ENCODE measurements at places on chromosomes 2 and 18. TPM values are rescaled to one million over a fixed set of nuclear protein-coding genes. Genes with fewer than 3 reads are reported as not detected.

Gene TNS1
- 1.5 TPM for polyA plus RNA-seq

Gene DYNAP
- 1.1 TPM for polyA plus RNA-seq

Gene USP40
- 17.4 TPM for polyA plus RNA-seq

Gene FTCDNL1
- 0.41 TPM for polyA plus RNA-seq

Gene C2orf92
- 2.3 TPM for polyA plus RNA-seq

Gene PKP4
- polyA plus RNA-seq, result 48.2 TPM

GRCh38 chr2:172834881-172835280 is 99.2 kb downstream of the RAPGEF4 start:
- H3K4me3 ChIP-seq, result no peak overlapping the region
- no peaks in the 10 kb centered on the region for H3K27me3 ChIP-seq
- H3K27ac ChIP-seq, result no peak overlapping the region
- no peaks in the 10 kb centered on the region for H3K4me1 ChIP-seq
- DNase-seq, result no peak

- H3K27ac ChIP-seq, result no peak overlapping the region
- no peak overlapping the region for H3K4me3 ChIP-seq
- DNase-seq, result no peak
- H3K4me1 ChIP-seq, result no peaks in the 10 kb centered on the region
- no peaks in the 10 kb centered on the region for H3K27me3 ChIP-seq
These were observed 154.9 kb downstream of the SATB2 start for GRCh38 chr2:199302851-199303250.

GRCh38 chr2:3254442-3254941 is 123.1 kb downstream of the EIPR1 start:
- no peak overlapping the region for H3K27ac ChIP-seq
- no peaks in the 10 kb centered on the region for H3K27me3 ChIP-seq
- H3K36me3 ChIP-seq, result no peaks in the 10 kb centered on the region
- DNase-seq, result no peak
- H3K4me3 ChIP-seq, result no peak overlapping the region
- H3K4me1 ChIP-seq, result no peaks in the 10 kb centered on the region

- H3K36me3 ChIP-seq, result peaks cover 26% of the 10 kb centered on the region
- no peak overlapping the region for H3K27ac ChIP-seq
- no peaks in the 10 kb centered on the region for H3K27me3 ChIP-seq
These were observed 50.4 kb upstream of the NFATC1 start for GRCh38 chr18:79345366-79345765.

GRCh38 chr2:28101892-28102291 is 211.4 kb downstream of the BABAM2 start:
- H3K36me3 ChIP-seq, result no peaks in the 10 kb centered on the region
- no peak overlapping the region for H3K4me3 ChIP-seq
- H3K27ac ChIP-seq, result no peak overlapping the region

- H3K4me1 ChIP-seq, result no peaks in the 10 kb centered on the region
- peaks cover 4% of the 10 kb centered on the region for H3K36me3 ChIP-seq
- no peaks in the 10 kb centered on the region for H3K27me3 ChIP-seq
- no peak overlapping the region for H3K27ac ChIP-seq
- no peak for DNase-seq
- no peak overlapping the region for H3K4me3 ChIP-seq
These were observed 51.4 kb downstream of the ITGAV start for GRCh38 chr2:186641132-186641806.

- DNase-seq, result no peak
- H3K4me1 ChIP-seq, result no peaks in the 10 kb centered on the region
- H3K36me3 ChIP-seq, result no peaks in the 10 kb centered on the region
- no peak overlapping the region for H3K4me3 ChIP-seq
- H3K27me3 ChIP-seq, result no peaks in the 10 kb centered on the region
These were observed 8.2 kb upstream of the PGAP1 start for GRCh38 chr2:196934672-196935071.

DNA sequence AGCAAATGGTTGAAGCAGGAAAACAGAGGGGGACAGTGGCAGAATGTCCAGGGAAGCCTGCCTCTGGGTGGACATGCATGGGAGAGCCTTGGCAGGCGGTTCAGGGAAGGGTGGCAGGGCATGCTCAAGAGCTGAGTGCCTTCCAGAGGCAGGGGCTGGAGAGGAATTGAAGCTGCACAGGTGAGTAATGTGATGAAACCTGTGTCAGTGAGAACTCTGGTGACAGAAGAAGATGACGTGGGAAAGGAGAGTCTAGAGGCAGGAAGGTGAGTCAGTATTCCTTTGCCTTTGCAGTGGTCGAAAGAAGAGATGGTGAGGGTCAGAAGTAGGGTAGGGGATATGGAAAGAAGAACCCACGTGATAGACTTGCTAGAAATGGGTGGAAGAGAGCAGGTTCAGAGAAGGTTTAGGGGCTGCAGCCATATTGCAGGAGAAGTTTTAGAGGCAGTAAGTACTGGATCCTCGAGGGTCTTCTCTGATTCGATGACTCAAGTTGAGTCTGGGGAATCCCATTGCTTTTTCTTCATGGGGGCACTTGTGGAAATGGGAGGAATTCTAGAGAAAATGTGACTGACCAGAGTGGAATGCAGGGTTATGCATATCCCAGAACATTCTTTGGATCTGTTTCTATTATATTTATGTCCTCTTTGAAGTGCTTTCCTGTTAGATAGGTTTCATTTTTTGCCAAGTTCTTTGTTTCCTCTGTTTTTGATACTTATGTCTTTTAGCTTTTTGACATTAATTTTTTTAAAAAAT is 37.4 kb downstream of the TMEM87B start:
- no peaks in the 10 kb centered on the region for H3K4me1 ChIP-seq
- no peak overlapping the region for H3K27ac ChIP-seq
- H3K36me3 ChIP-seq, result 0 out of 2 replicates have a peak, but pooled peaks cover 2% of the 10 kb centered on the region
- no peak for DNase-seq
- no peaks in the 10 kb centered on the region for H3K27me3 ChIP-seq
- no peak overlapping the region for H3K4me3 ChIP-seq

DNA sequence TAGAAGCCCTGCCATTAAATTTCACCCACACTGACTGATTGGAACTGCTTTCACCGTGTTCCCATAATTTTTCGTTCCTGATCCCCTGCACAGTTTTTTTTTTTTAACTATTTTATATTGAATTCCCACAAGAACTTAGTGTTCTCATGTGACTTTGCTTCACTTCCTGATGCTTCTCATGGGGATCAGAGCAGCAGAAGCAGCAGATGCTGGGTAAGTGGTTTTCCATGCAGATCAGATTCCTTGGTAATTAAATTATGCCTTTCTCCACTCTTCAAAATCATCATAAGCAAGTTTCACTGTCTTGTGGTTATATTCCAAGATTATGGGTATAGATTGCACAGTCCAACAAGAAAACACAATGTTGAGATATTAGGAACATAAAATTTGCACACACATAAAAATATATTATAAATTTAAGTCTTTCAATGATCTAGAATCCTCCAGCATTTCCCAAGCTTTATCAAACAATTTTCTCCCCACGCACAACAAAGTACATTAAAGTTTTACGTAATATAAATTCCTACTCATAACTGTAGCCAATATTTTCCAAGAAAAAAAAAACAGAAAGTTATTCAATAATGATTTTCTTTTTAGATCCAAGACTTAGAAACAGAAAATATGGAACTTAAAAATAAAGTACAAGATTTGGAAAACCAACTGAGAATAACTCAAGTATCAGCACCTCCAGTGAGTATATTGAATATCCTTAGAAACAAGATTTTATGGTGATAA is 277.9 kb downstream of the GULP1 start:
- no peaks in the 10 kb centered on the region for H3K36me3 ChIP-seq
- no peak overlapping the region for H3K4me3 ChIP-seq
- DNase-seq, result no peak
- H3K4me1 ChIP-seq, result no peaks in the 10 kb centered on the region
- no peak overlapping the region for H3K27ac ChIP-seq

- H3K27me3 ChIP-seq, result no peaks in the 10 kb centered on the region
- DNase-seq, result no peak
- H3K27ac ChIP-seq, result no peak overlapping the region
- no peaks in the 10 kb centered on the region for H3K4me1 ChIP-seq
- no peaks in the 10 kb centered on the region for H3K36me3 ChIP-seq
These were observed 15.5 kb downstream of the REG3G start for GRCh38 chr2:79041032-79041448.

DNA sequence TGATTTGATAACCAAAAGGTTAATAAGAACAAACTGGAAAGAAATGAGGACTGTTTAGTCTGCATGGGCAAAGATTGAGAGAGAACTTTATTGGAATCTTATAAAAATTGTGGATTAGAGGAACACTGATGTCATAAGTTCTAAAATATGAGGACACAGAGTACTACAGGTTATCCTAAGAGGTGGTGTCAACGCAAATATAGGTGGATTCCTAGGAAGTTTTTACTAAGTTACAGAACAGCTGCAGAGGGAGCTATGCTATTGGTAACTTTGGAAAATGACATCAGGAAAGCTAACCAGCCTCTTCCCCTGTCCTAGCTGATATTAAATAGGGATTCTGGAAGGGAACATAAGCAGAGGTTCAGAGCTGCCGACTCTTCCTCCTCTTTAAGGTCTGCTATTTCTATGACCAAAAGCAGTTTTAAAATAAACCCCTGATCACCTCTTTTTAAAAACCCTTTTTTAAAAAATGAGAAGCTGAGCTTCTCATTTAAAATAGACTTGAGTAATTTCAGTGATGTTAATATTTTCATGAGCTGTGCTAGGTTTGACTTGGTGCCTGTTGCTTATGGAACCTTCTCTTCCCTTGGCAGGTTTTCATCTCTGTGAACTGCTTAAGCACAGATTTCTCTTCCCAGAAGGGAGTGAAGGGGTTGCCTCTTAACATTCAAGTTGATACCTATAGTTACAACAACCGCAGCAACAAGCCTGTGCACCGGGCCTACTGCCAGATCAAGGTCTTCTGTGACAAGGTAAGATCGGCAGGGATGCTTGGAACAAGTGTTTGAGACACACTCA is 34.2 kb downstream of the GRHL1 start:
- H3K4me3 ChIP-seq, result no peak overlapping the region
- no peaks in the 10 kb centered on the region for H3K36me3 ChIP-seq
- no peaks in the 10 kb centered on the region for H3K27me3 ChIP-seq
- no peaks in the 10 kb centered on the region for H3K4me1 ChIP-seq
- DNase-seq, result no peak

DNA sequence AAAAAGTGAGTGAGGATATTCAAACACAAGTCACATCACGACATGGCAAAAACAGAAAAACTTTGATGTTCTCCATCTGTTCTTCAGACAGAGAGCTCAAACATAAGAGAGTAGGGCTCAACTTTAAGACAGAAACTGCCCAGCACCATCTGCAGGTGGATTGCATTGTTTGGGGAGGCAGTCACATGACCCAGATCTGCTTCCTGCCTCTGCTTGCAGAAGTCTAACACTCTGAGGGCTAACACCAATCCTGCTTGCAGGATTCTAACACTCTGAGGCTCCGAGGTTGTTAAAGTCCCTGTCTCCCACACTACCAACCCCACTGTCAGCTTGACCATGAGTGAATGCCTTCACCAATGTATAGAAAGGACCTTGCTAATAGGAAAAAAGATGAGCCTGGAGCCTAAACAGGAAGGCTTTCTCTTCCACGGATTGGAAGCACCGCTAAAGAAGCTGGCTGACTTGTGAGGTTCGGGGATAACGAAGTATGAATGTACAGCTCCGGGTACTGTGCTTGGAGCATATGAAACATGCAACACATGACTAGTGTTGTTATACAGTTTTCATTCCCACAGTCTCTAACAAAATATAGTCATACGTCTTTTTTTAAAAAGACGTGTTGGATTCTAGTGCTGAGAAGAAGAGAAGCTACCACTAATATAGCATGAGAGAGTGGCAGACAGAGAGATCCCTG is 176.6 kb upstream of the CREB1 start:
- DNase-seq, result no peak
- H3K4me1 ChIP-seq, result no peaks in the 10 kb centered on the region
- H3K27me3 ChIP-seq, result no peaks in the 10 kb centered on the region
- H3K27ac ChIP-seq, result no peak overlapping the region
- H3K36me3 ChIP-seq, result no peaks in the 10 kb centered on the region

DNA sequence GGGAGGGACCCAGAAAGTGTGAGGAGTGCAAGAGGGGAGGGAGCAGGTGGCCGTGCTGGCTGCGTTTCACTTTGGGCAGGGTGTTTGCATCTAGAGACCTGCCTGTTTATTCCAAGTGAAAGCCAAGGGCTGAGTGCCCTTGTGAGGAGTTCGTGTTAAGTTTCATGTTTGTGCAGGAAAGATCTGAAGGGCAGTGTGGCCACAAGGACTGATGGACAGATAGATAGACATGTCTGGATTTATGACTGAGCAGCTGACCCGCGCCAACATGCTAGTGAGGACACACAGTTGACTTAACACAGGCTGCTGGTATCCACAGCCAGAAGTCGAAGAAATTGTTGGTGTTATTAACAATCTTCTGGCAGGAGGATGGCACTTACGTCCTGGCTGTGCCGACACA is 387.6 kb upstream of the TNP1 start:
- DNase-seq, result no peak
- H3K27me3 ChIP-seq, result peaks cover 2% of the 10 kb centered on the region
- no peak overlapping the region for H3K4me3 ChIP-seq
- H3K27ac ChIP-seq, result no peak overlapping the region
- H3K4me1 ChIP-seq, result no peaks in the 10 kb centered on the region

- no peak overlapping the region for H3K4me3 ChIP-seq
- no peak for DNase-seq
- H3K4me1 ChIP-seq, result peaks cover 3% of the 10 kb centered on the region
- H3K27me3 ChIP-seq, result no peaks in the 10 kb centered on the region
- no peak overlapping the region for H3K27ac ChIP-seq
- H3K36me3 ChIP-seq, result no peaks in the 10 kb centered on the region
These were observed 493.7 kb upstream of the HS6ST1 start for GRCh38 chr2:128812183-128812940.

- no peaks in the 10 kb centered on the region for H3K36me3 ChIP-seq
These were observed 115.5 kb downstream of the NFATC1 start for GRCh38 chr18:79511271-79511670.

DNA sequence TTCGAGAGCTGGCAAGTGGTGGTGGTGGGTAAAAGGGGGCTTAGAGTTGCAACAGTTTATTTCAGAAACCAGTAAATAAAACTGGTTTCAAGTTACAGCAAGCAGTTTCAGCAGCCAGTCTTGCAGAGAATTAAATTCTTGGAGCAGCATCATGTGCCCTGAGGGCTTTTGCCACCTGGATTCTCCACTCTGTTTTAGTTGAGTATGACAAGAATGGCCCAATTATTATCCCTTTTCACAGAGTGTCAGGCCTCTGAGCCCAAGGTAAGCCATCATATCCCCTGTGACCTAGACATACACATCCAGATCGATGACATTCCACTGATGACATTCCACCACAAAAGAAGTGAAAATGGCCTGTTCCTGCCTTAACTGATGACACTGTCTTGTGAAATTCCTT is 72.8 kb upstream of the FANCL start:
- H3K4me3 ChIP-seq, result no peak overlapping the region
- H3K27me3 ChIP-seq, result no peaks in the 10 kb centered on the region
- H3K27ac ChIP-seq, result no peak overlapping the region
- H3K36me3 ChIP-seq, result no peaks in the 10 kb centered on the region
- DNase-seq, result no peak

- H3K27ac ChIP-seq, result no peak overlapping the region
- no peak overlapping the region for H3K4me3 ChIP-seq
- DNase-seq, result no peak
- no peaks in the 10 kb centered on the region for H3K27me3 ChIP-seq
- H3K36me3 ChIP-seq, result no peaks in the 10 kb centered on the region
- H3K4me1 ChIP-seq, result no peaks in the 10 kb centered on the region
These were observed 396.0 kb upstream of the SMIM21 start for GRCh38 chr18:75823471-75823870.

Data from H1 (cell line).